Activated naive CD8-positive, alpha-beta T cell treated with anti-CD3 and anti-CD28 coated beads, Interleukin-2, amount 50 U/mL, for 16 hours (primary cell): ENCODE measurements at places on chromosomes 6 and 20.

DNA sequence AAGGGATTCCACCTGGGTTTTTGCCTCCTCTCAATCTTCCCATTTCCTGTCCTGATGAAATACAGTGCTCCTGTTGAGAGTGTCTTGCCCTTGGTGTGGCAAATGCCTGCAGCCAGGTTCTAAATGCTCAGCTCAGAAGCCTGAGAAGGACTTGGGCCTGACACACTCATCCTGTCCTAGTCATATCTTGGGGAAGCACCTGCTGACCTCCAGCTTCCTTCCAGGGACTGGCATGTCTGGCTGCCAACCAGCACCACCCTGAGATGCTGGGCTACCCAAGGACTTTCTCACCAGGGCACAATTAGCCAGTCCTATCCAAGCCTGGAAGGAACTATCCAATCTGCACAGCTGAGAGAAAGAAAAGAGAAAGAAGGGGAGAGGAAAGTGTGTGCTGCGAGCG, 43.4 kb downstream of the LRFN2 start:
- DNase-seq, result no peak

DNA sequence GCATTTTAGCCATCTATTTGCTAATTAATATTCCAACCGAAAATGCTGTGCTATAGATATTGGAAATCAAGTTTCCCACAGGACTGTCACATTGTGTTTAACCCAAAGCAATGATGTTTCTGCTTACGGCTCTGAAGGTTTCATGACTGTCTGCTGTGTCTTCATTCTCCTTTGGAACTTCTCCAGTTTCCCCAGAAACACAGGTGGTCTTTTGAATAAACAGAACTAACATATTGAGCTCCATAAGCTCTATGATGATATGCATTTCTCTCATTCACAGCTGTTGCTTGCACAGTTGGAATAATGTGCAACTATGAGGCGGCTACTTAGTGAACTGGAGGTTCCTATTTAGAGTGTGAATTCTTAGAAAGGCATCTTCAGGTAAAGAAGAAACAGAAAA, 266.0 kb upstream of the ID4 start:
- no peak for DNase-seq

GRCh38 chr6:5303682-5304081, 42.4 kb downstream of the FARS2 start:
- no peak for DNase-seq

- no peak for DNase-seq
Observed at GRCh38 chr6:53734473-53735299, 60.1 kb upstream of the LRRC1 start.

DNA sequence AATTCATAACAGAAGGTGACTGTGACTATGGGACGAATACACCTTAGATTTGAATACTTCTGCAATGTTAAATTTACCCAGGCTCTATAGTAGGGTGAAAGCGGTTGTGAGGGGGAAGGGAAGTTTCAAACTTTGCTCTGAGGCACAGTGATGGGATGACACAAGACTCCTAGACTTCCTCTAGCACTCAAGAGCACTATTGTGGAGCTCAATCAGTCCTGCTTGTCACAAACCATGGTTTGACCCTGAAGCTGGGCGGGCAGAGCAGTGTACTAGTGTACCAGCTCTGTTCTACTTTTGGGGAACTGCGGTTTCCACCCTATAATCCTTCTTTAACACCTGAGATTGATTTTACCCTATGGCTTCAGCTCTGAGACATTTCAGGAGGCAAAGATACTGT, 17.1 kb downstream of the TRIM27 start:
- DNase-seq, result no peak

GRCh38 chr6:90003069-90003795, 109.0 kb downstream of the GJA10 start:
- DNase-seq, result no peak

DNA sequence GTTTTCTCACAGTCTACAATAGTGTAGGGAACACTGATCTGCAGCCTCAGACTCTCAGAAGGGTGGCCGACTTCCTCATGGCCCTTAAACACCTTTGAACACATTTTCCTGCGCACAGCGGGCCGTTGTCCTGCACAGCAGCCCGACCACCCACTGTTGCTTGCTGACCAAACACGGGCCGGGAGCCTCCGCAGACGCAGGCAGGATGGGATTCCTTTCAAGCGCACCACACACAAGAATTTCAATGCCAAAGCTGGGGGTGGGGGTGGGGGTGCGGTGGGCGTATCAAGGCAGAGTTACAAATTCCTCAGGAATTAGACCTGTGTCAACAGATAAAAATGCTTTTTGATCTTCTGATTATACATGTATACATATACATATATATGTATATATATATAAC, 74.5 kb downstream of the HUS1B start:
- no peak for DNase-seq

GRCh38 chr6:167746975-167747374, 79.7 kb upstream of the AFDN start:
- DNase-seq, result no peak

DNA sequence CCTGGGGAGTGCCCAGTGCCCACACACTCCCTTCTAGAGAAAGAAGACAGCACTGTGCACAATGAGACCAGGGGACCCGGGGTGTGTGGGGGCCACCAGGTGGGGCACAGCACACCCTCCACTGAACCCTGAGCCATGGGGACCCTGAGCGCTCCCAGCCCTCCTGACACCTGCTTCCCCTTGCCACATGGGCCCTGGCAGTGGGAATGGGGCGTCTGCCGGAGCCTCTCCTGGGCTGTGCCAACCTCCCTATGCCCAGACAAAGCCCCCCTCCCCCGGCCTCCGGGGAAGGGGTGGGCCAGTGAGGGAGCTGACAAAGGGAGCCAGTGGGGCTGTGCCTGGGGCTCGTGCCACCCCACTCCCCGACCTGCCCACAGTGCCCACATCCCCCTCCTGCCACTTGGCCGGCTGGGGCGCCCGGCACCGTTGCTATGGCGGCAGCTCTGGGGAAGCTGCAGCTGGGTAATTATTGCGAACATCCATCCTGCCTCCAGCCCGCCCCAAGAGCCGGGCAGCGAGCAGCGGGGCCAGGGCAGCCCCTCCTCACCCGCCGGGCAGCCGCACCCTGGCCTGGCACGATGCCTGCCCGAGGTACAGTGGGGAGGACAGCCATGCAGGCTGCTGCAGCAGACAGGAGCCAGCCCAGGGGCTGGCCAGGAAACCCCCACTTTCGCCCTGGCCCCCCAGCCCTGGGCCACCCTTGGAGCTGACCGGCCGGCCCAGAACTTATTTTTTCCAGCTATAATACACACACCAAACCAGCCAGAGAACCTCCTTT, 41.9 kb upstream of the NOL4L start:
- DNase-seq, result no peak

GRCh38 chr20:45957021-45957941, 14.7 kb downstream of the ZNF335 start:
- no peak for DNase-seq

GRCh38 chr6:15957655-15958169, 171.2 kb upstream of the MYLIP start:
- DNase-seq, result no peak

GRCh38 chr6:57242505-57242904, 20.4 kb upstream of the RAB23 start:
- no peak for DNase-seq

GRCh38 chr6:69861986-69862385, 4.4 kb upstream of the COL19A1 start:
- DNase-seq, result no peak

- no peak for DNase-seq
Observed at GRCh38 chr6:139872665-139873064, 498.2 kb upstream of the CITED2 start.

DNA sequence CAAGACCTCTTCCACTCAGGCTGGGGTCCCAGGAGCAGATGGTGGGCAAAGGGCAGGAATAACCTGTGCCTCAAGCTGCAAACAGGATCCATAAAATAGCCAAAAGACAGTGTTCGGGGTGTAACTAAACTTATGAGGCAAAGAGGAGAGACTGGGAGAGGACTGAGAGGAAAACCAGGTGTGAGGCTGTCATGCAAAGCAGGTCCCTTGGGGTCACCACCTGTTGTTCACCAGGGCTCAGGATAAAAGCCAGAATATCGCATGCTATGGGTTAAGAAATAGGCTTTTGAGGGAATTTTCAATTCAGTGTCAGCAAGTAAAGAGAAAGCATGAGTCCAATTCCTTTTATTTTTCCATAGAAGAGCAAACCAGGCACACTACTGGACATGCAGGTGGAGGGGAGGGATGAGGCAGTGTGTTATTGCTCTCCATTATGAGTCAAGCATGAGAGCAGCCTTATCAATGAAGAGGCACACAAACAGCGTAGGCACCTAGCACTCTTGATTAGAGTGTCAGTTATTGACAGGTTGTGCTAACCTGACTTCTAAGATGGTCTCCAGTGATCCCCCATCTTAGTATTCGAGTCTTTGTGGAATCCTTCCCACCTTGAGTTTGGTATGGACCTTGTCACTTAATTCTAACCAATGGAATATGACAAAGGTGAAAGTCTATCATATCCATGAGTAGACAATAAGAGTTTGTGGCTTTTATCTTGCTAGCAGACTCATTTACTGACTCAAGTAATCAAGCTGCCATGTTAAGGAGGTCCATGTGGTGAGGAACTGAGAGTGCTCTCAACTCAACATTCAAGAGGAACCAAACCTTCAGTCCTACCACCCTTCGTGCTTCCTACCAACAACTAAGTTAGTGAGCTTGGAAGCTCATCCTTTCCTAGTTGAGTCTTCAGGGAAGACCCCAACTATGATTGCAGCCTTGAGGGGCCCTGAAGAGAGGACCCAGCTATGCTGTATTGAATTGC, 18.8 kb downstream of the HLA-E start:
- no peak for DNase-seq

GRCh38 chr6:35146453-35146852, 5.3 kb upstream of the TCP11 start:
- DNase-seq, result no peak

DNA sequence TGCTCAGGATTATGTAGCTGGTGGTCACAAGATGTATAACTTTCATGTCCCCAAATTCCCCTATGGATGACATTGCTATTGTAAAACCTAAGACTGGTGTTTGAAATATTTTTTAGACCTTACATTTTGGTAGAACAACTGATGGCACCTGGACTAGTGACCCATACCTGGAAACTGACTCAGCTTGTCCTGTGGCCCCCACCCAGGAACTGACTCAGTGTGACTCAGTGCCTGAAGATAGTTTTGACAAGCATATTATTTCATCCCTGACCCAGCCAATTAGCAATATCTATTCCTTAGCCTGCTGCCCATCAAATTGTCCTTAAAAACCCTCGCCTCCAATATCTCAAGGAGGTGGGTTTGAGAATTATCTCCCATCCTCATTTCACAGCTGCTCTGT, 90.9 kb upstream of the GRIK2 start:
- DNase-seq, result no peak

- no peak for DNase-seq
Observed at GRCh38 chr6:38021571-38021970, 202.0 kb downstream of the ZFAND3 start.

GRCh38 chr6:156589281-156589680, 187.9 kb upstream of the ARID1B start:
- no peak for DNase-seq

DNA sequence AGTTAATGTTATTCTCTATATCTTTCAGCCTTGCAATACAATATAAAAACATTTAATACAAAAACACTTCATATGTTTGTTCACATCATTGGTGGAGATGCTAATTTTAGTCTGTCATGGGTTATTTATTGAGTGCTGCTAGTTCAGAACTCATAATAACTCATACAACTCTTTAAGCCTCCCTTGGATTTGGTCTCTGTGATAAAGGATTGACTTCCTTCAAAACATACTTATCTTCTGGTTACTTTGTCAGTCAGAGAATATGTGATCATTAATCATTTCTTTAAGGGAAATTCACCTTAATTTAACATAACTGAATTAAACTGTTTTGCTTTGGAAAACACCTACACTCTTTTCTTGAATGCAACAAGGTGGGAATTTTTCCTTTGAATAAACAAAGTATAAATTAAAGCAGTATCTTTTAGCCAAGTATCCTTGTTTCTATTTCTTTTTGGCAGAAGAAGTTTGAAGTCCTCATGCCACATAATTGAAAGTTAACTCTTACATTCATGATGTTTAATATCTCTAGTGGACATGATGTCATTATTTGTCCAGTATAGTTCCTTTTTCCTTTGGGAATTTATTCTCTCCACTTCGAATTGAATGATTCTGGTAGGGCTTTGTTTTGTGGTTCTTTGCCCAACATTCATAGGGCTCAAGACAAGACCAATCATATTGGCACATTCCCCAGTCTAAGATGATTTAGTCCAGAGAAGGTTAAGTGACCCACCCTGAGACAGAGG, 133.2 kb upstream of the CENPW start:
- no peak for DNase-seq

DNA sequence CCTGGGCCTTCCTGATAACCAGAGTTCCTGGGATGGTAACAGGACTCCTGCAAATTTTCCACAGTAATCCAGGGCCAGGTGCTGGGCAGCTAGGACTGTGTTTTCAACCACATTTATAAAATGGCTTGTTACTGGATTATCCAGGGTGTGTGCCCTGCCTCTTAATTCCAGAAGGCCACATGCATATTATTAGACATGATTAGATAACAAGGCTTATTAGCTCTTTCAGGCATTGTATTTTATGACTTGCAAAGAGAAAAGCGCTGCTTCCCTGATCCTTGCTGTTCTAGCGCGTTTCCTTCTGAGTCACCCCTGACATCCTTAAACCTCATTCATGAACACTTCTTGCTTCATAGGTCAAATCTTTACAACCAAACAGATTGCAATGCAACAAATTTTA, 208.6 kb downstream of the UST start:
- no peak for DNase-seq

- no peak for DNase-seq
Observed at GRCh38 chr6:31729979-31730630, 1.0 kb upstream of the DDAH2 start.

DNA sequence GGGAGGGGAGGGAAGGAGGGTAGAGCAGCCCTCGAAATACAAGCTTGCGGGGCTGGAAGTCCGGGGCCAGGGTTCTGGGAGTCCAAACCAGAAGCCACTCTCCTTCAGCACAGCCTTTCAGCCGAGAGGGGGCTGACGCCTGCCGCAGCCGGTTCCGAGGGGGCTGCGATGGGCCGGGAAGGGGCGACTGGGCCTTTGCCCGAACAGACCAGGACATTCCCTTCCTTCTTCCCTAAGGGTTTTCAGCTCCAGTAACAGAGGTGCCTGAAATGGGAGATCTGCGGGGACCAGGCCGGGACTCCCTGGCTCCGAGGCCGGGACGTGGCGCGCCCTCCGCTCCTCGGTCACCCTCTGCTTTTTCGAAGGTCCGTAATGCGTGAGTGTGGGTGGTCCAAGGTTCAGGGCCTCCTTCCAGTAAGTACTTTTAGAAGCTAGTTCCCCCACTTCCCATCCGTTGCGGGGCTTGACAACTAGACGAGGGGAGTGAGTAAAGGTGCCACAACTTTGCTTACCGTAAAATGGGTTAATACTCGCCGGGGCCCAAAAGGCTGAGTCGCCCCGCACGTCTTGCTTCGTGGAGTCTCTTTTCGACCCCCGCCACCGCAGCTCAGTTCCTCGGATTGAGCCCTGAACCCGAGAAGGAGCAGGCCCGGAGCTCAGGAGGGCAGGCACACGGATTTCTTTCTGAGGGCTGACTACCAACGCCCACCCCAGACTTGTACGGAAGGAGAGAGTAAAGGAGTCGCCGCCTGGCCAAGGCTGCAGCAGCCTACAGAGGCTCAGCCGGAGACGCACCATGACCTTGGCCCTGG, 2.9 kb upstream of the OLIG3 start:
- no peak for DNase-seq
